ENCODE measurements at places on chromosomes 2 and 18.

DNA sequence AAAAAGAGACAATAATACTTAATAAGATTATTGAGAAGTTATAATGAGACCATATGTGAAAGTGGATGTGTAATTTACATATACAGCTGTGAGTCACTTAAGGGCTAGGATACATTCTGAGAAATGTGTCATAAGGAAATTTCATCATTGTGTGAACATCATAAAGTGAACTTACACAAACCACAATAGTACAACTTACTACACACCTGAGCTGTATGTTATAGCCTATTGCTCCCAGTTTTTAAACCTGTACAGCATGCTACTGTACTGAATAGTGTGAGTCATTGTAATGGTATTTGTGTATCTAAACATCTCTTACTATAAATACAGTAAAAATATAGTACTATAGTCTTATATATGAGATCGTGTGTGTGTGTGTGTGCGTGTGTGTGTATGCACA is 1420.3 kb upstream of the PIK3C3 start:
- no peak for DNase-seq

GRCh38 chr2:212873256-212873655 is 278.2 kb downstream of the IKZF2 start:
- no peak for DNase-seq

GRCh38 chr18:23020555-23021294 is 87.6 kb downstream of the RBBP8 start:
- no peak for DNase-seq

- DNase-seq = no peak
Measured at GRCh38 chr2:185771396-185771795, 32.8 kb downstream of the FSIP2 start.

- DNase-seq = no peak
Measured at GRCh38 chr18:47863041-47863440, 67.4 kb downstream of the SMAD2 start.

GRCh38 chr2:238790833-238791230 is 57.1 kb upstream of the TWIST2 start:
- DNase-seq = no peak

DNA sequence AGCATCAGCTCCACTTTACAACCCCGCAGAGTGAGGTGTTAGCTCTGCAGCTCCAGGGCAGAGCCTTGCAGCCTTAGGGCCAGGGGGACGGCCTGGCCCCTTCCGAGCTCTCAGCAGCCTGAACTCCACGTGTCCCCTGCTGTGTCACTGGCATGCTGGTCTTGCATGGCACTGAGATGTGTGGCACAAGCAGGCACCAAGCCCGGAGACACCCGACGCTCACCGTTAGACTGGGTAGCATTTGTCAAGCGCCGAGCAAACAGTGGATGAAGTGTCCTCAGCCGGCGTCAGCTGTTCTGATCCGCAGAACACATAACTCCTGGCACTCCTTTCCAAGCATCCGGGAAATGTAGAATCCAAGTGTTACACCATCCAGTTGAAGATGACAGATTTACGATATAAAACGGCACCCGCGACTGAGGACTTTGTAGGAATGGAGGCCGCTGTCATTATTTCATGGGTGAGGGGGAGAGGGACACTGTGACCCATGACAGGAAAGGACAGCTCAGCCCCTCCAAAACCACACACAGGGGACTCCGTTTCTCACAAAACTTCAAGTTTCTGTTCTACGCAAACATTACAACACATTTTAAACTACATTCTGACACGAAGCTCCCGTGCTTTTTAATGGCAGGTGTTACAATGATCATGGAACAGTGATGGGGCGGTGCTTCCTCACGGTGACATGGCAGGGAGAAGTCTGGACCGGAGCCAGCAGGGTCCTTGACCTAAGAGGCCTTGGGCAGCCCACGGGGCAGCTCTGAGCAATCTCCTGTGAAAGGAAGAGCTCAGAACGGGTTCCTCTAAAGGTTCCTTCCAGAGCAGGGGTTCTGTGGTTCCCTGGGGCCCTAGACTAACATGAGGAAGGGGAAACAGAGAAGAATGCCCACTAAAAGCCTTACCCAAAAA is 89.4 kb downstream of the HDAC4 start:
- no peak for DNase-seq

GRCh38 chr2:7748717-7749415 is 831.7 kb downstream of the RNF144A start:
- no peak for DNase-seq

DNA sequence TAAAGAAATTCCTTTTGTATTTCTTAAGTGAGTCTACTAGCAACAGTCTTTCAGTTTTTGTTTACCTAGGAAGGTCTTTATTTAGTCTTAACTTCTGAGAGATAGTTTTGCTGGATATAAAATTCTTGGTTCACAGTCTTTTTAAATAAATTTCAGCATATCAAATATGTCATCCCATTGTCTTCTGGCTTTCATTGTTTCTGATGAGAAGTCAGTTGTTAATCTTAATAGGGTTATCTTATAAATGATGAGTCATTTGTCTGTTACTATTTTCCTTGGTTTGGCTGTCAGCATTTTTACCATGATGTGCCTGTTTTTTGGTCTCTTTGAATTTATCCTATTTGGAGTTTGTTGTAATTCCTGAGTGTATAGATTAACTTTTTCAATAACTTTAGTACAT is 129.3 kb downstream of the FAM210A start:
- DNase-seq = no peak

GRCh38 chr2:72077702-72078169 is 69.9 kb downstream of the CYP26B1 start:
- no peak for DNase-seq

- no peak for DNase-seq
Measured at GRCh38 chr18:43279015-43279744, 1.9 kb upstream of the SYT4 start.
